ENCODE measurements at places on chromosomes 12 and 14.

DNA sequence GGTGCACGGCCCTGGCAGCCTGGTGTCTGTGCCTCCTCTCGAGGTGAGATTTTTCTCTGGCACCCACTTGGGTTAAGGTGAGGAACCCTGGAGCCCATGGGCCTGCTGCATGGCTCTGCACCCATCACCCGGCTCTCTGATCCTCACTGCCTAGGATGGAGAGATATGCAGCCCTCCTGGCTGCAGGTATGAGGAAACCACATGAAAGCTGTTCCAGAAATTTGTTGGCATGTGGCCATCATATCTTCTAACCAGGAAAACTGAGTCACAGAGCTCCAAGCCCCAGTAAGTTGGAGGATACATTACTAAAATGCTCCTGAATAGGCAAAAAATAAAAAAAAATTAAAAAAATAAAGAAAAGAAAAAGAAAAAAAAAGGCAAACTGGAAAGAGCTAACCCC, 39.3 kb upstream of the DDX11 start:
- no peak for DNase-seq

GRCh38 chr12:106651552-106651951, 68.7 kb downstream of the RFX4 start:
- no peak for DNase-seq

DNA sequence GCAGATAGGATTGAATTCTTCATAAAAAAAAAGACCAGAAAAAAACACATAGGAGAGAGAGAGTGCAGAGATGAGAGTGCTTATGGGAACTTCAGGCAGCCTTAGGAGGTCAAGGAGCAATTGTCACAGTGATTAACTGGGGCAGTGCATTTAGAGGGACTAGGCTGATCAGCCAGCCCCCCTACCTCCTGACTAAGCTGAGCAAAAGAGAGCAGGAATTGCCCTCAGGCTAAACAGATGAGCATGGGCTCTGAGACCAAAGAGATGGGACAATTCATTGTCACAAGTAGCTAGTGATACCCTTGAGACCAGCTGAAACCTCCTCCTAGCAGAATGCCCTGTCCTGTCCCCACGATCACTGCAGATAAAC, 124.0 kb downstream of the BTG1 start:
- peak; percentile 53 for DNase-seq

DNA sequence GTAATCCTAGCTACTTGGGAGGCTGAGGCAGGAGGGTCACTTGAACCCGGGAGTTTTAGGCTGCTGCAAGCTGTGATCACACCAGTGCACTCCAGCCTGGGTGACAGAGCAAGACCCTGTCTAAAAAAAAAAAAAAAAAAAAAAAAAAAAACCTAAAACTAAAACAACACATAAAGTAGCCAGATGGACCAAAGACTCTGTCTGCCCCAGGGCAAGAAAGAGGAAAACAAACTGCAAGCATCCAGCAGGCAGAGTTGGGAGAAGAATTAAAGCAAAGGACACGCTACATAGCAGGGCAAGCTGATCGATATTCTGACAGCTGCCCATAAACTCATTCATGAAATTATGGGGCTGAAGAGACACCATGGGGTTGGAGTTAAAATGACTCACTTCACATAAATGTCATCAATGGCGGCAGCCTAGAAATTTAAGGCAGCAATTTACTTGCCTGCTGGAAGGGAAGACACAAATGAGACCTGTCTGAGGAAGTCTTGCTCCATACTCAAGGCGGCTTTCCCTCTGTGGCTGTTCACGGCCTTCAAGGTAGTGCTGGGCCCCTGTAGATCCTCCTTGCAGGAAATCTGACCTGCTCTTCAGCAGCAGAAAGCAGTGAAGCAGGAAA, 259.1 kb upstream of the FKBP4 start:
- DNase-seq, result peak; percentile 21

GRCh38 chr14:23071921-23072539, 14.7 kb upstream of the CDH24 start:
- DNase-seq, result no peak

DNA sequence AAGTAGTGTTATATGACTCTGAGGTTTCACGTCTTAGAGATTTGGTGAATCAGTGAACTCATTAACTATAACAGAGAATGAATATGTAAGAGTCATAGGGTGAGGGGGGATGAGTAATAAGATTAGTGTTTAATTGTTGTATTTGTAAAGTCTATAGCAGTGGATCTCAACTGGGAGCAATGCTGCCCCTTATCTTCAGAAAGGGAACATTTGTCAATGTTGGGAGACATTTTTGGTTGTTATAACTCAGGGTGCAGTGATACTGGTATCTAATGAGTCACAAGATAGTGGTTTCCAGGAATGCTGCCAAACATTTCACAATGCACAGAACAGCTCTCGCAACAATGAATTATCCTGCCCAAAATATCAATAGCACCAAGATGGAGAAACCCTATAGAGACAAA, 1193.7 kb downstream of the GALC start:
- peak; percentile 43 for DNase-seq

GRCh38 chr12:124369827-124370378, 75.0 kb downstream of the RFLNA start:
- no peak for DNase-seq

GRCh38 chr14:85315733-85316290, 214.1 kb upstream of the FLRT2 start:
- DNase-seq, result no peak

DNA sequence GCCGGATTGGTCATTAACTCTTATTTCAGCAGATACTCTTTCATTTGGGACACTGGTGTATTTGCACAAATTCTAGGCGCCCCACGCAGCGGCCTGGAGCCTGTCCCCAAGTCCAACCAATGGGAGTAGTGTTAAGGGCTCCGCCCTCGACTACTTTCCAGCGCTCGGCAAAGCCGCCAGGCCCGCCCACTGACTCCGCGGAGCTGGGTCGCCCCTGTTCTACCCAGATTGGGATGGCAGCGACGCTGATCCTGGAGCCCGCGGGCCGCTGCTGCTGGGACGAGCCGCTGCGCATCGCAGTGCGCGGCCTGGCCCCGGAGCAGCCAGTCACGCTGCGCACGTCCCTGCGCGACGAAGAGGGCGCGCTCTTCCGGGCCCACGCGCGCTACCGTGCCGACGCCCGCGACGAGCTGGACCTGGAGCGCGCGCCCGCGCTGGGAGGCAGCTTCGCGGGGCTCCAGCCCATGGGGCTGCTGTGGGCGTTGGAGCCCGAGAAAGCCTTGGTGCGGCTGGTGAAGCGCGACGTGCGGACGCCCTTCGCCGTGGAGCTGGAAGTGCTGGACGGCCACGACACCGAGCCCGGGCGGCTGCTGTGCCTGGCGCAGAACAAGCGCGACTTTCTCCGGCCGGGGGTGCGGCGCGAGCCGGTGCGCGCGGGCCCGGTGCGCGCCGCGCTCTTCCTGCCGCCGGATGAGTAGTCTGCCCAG, at the start of gene ACOT6:
Gene ACOT6, plus strand, starts transcription at position 179 of the 707 bp plus-strand sequence. Its CDS starts 55 bp downstream, at position 234.
- DNase-seq, result peak; percentile 24

- no peak for DNase-seq
Observed at GRCh38 chr14:103360548-103360947, 24.7 kb upstream of the MARK3 start.

DNA sequence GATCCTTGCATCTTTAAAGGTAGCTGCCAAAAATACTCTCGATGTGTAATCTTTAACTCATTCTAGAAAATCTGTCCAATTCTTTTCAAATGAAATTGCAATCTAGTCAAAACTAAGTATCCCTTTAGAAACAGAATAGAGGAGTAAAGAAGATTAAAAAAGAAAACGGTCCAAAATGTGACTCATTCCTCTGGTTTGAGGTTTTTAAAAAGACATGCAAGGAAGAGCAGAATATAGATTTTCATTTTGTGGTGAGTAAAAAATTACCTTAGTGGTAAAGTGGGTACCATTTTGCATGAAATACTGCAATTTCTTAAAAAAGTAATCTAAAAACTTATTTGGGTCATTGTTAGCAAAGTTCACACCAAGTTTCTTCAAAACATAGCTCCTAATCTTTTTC, 108.4 kb downstream of the BRMS1L start:
- DNase-seq, result no peak

DNA sequence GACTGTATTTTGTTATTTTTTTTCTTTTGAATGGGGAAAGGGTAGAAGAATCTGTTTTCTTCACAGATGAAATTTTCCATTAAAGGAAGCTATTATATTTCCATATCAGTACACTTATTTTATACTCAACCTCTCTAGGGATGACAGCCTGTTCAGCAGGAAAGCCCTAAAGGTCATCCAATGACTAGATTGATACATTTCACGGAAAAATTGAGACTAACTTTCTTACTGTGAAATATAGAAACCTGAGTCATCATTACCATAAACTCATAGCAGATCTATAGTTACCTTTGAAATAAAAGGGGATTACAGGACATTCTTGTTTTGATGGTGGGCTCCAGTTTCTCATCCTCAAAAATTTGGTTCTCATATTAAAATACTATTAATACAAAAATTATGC, 36.1 kb upstream of the PTCSC3 start:
- no peak for DNase-seq

GRCh38 chr12:106287364-106287763, 15.2 kb upstream of the TCP11L2 start:
- DNase-seq, result no peak

- peak; percentile 37 for DNase-seq
Observed at GRCh38 chr12:113135178-113136127, at the start of gene RASAL1. TSS of gene RASAL1 (minus strand) at chr12:113135761. CDS start at chr12:113135462, 299 bp downstream.

- DNase-seq, result peak; percentile 30
Observed at GRCh38 chr12:120468325-120468820, 1.2 kb downstream of the SRSF9 start.

- no peak for DNase-seq
Observed at GRCh38 chr12:113818283-113818682, 147.8 kb downstream of the RBM19 start.

DNA sequence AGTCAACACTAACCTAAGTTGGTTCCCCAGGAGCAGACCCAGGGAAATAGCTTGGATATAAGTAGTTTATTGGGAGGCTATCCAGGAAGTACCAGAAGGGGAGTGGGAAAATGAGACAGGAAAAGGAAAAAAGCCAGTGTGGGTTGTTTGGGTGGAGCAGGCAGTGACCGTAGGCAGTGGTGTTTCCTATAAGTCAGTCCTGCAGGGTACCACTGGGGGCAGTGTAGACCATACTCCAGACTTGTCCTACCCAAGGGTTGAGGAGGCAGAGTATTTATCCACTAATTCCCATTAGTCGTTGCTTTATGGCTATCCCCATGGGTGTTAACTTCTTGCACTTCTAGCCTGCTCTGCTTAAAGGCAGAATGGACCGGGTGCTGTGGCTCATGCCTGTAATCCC, 6.4 kb upstream of the CCDC60 start:
- no peak for DNase-seq

GRCh38 chr14:72962829-72963312, 36.6 kb downstream of the DCAF4 start:
- peak; percentile 87 for DNase-seq

DNA sequence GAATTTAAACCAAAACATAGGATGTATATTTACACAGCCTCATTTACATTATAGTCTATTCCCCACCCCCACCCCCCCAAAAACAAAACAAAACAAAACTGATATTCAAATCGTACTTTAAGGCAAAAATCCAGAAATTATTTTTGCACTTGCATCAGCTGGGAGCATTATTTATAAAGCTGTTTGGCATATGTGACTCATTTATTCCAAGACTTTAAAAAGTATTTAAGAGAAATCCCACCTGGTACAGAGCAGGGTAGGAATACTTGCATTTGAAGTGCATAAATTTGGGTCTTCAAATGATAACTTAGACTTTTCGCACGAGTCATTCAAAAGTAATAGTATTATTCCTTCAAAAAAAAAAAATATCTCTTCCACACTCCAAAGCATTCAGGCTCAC, 1.1 kb downstream of the KLHL28 start:
- no peak for DNase-seq

- no peak for DNase-seq
Observed at GRCh38 chr12:113049976-113050742, 6.4 kb upstream of the DTX1 start.

DNA sequence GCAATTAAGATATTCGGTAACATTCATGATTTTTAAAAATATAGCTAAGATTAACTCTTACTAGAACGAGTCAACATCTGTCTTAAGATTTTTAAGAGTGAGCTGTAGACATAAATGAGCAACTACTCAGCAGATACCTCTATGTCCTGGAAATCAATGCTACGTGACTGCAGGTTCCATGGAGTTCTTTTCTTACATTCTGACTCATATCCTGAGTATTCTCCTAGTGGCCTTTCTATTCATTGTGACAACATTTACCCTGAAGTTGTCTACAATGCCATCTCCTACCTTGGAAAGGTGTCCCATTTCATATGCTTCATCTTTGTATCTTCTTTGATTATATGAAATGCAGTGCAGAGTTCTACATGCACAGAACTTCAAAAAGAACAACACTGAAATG, 59.9 kb downstream of the PKP2 start:
- DNase-seq, result no peak

GRCh38 chr12:75120311-75120711, 89.3 kb downstream of the KCNC2 start:
- no peak for DNase-seq

GRCh38 chr12:117042171-117042842, 56.9 kb downstream of the TESC start:
- peak; percentile 65 for DNase-seq

DNA sequence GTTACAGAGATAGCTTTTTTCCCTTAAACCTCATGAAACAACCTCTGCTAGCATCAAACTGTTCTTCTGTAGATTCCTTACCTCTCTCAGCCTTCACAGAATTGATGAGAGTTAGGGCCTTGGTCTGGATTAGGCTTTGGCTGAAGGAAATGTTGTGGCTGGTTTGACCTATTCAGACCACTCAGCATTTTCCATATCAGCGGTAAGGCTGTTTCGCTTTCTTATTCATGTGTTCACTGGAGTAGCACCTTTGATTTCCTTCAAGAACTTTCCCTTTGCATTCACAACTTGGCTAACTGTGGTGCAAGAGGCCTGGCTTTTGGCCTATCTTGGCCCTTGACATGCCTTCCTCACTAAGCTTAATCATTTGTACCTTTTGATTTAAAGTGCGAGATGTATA, 50.7 kb upstream of the NRXN3 start:
- DNase-seq, result no peak

DNA sequence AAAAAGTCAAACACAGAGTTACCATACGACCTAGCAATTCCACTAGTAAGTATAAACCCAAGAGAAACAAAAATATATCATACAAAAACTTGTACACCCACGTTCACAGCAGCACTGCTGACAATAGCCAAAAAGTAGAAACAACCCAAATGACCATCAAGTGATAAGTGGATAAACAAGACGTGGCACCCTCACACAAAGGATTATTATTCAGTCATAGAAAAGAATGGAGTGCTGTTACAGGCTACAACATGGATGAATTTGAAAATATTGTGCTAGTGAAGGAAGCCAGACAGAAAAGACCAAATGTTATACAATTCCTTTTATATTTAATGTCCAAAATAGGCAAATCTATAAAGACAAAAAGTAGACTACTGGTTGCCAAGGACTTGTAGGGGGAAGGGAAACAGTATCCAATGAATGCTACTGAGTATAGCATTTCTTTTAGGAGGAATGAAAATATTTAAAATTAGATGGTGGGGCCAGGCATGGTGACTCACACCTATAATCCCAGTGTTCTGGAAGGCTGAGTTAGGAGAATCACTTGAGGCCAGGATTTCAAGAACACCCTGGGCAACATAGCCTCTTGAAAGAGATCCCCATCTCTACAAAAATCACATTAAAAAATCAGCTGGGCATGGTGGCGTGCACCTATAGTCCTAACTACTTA, 41.9 kb downstream of the SPTLC2 start:
- DNase-seq, result no peak

Data from COLO829 (cell line).